HepG2 (cell line): ENCODE measurements at places on chromosomes 12 and 14. TPM values are rescaled to one million over a fixed set of nuclear protein-coding genes. Genes with fewer than 3 reads are reported as not detected.

GRCh38 chr14:51160871-51161270 is 66.0 kb upstream of the TRIM9 start:
- H3K4me3 ChIP-seq = no peak overlapping the region
- no peak for DNase-seq

DNA sequence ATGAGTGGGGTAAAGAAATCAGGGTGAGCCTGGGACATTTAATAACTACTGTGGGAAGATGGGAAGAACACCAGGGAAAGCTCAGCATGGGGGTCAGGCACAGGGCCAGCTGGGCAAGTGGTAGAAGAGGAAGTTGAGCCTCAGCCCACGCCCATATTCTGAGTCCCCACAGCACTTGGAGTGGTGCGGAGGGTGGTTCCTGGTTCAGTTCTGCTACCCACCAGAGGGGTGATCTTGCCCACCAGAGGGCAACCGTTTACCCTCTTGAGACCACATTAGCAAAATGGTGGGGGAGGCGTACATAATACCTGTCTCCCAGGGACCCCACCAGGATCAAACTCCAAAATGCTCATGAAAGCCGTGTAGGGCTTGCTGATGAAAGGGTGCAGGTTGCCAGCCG is 16.8 kb upstream of the ANKRD33 start:
- peaks cover 9% of the 10 kb centered on the region for H3K27me3 ChIP-seq
- no peak for DNase-seq
- H3K27ac ChIP-seq = no peak overlapping the region

DNA sequence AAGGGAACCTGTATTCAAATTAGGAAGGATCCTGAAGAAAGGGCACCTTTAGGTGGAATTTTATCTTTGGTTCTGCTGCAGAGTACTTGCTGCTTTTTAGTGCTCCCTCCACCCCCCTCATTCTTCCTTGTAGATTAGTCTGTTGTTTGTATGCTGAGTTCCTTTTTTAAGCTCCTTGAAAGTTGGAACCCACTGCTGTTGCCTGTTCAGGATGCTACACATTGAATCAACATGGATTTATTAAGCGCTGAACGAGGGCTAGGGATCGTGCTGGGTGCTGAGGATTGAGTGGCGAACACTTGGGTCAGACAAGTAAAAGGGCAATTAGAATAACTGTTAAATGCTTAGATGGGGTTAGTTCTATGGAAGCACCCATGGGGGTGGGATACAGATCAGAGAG is 884 bp upstream of the AMN1 start:
- H3K36me3 ChIP-seq = no peaks in the 10 kb centered on the region
- H3K4me3 ChIP-seq = peak overlapping the region; percentile 66
- no peak for DNase-seq
- peak overlapping the region; percentile 93 for H3K27ac ChIP-seq
- peaks cover 59% of the 10 kb centered on the region for H3K4me1 ChIP-seq
- H3K27me3 ChIP-seq = no peaks in the 10 kb centered on the region

DNA sequence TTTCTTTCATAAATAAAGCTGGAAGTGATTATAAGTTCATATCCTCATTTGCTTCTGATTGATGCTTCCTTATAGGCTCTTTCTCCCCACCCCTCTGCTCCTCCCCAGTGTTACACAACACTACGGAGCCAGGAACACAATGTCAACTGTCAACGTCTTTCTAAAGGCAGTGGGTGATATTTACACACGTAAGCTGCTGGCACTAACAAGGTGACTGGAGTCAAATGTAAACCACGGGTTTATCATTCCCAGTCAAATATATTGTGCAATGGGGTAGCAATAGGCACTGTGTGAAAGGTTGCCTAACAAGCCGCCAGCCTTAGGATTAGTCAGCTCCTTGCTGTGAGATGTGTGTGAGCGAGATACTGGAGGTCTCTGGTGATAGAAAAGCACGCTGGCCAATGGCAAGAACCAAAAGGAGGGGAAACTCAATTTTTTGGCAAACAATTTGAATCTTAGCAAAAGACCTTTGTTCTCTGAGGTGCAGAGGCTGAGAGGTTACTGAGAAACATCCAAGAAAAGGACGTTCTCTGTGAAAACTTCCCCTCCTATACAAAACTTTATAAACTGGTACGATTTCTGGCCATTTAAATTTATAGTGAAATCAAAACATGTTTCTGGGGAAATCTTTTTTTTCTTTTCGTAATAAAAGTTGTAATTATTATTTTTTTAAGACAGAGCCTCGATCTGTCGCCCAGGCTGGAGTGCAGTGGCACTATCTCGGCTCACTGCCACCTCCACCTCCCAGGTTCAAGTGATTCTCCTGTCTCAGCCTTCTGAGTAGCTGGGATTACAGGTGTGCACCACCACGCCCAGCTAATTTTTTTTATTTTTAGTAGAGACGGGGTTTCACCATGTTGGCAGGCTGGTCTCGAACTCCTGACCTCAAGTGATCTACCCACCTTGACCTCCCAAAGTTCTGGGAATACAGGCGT is 22.3 kb upstream of the HECTD1 start:
- DNase-seq = peak; percentile 100
- 0 out of 2 replicates have a peak overlapping the region, but pooled peaks have one; percentile 0 for H3K4me3 ChIP-seq
- H3K4me1 ChIP-seq = peaks cover 62% of the 10 kb centered on the region
- H3K36me3 ChIP-seq = no peaks in the 10 kb centered on the region

DNA sequence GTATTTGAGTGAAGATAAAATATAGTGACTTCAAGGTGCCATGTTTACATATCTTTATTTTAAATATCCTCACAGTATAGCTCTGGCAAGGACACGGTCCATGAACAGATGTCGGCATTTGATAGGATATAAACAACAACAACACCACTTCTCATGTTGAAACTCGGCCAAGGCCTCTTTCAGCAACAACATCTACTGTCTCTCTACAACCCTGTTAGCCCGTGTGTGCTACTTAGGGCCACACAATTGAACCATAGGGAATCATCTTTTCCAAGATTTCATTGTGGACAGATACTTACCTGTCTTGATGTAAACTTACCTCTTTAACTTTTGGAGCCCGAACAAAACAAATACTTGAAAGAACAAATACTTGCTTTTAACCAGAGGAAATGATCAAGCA is 168.7 kb upstream of the SSTR1 start:
- no peaks in the 10 kb centered on the region for H3K4me1 ChIP-seq
- no peaks in the 10 kb centered on the region for H3K36me3 ChIP-seq
- H3K27me3 ChIP-seq = no peaks in the 10 kb centered on the region
- H3K27ac ChIP-seq = no peak overlapping the region

GRCh38 chr12:87246726-87247125 is 782.5 kb downstream of the C12orf50 start:
- no peaks in the 10 kb centered on the region for H3K4me1 ChIP-seq
- H3K4me3 ChIP-seq = no peak overlapping the region
- no peak overlapping the region for H3K27ac ChIP-seq
- no peaks in the 10 kb centered on the region for H3K36me3 ChIP-seq
- no peaks in the 10 kb centered on the region for H3K27me3 ChIP-seq

DNA sequence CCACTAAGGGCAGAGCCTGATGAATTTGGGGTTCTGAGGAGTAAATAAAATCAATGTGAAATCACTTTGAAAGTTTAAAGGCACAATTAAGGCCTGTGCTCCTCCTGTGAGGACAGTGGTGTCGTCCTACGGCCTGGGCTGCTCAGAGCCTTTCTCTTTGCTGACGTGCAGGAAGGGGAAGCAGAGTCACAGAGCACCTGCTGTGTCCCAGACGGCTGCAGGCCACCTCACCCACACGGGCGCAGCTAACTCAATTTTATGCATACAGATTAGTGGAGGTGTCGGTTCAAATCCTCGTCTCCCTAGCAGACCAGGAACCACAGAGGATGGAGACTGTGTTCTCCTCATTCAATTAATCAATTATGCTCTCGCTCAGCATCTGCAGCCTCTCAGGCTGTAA is 11.4 kb upstream of the DLK1 start:
- no peak overlapping the region for H3K27ac ChIP-seq
- peaks cover 78% of the 10 kb centered on the region for H3K4me1 ChIP-seq
- no peaks in the 10 kb centered on the region for H3K36me3 ChIP-seq
- H3K27me3 ChIP-seq = peaks cover 5% of the 10 kb centered on the region

GRCh38 chr12:4720637-4720995 is 416 bp downstream of the GALNT8 start:
- no peaks in the 10 kb centered on the region for H3K4me1 ChIP-seq
- no peak for DNase-seq
- no peak overlapping the region for H3K4me3 ChIP-seq
- H3K36me3 ChIP-seq = no peaks in the 10 kb centered on the region
- peaks cover 40% of the 10 kb centered on the region; the same call in 2 of the 3 replicates for H3K27me3 ChIP-seq

- no peak overlapping the region for H3K4me3 ChIP-seq
- H3K27ac ChIP-seq = no peak overlapping the region
- H3K36me3 ChIP-seq = no peaks in the 10 kb centered on the region
- DNase-seq = no peak
- no peaks in the 10 kb centered on the region for H3K27me3 ChIP-seq
These were observed 246.6 kb upstream of the CCDC196 start for GRCh38 chr14:66239589-66239988.

- H3K4me3 ChIP-seq = no peak overlapping the region
- H3K4me1 ChIP-seq = peaks cover 16% of the 10 kb centered on the region
- no peaks in the 10 kb centered on the region for H3K36me3 ChIP-seq
- no peaks in the 10 kb centered on the region for H3K27me3 ChIP-seq
These were observed 44.7 kb downstream of the CCDC88C start for GRCh38 chr14:91372671-91373495.

- no peaks in the 10 kb centered on the region for H3K4me1 ChIP-seq
- DNase-seq = no peak
- H3K4me3 ChIP-seq = no peak overlapping the region
These were observed 8.5 kb upstream of the AK7 start for GRCh38 chr14:96383445-96383844.

DNA sequence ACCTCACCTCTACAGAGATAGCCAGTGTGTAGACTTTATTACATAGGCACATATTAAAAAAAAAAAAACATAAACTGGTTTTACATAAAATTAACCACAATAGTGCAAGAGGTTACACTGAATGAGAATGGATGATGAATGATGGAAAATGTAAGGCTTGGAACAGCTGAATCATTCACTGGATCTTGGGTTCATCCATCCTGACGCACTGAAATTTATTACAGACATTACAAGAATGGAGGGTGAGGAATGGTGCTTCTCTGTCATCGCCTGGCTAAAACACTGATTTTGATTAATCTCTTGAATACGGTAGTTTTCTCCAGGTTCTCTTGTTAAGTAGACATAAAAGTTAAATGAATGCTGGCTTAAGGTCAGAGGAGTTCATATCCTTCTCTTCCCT is 40.0 kb upstream of the GTF2A1 start:
- H3K36me3 ChIP-seq = no peaks in the 10 kb centered on the region
- no peaks in the 10 kb centered on the region for H3K4me1 ChIP-seq
- H3K27ac ChIP-seq = no peak overlapping the region
- no peak overlapping the region for H3K4me3 ChIP-seq
- no peak for DNase-seq
- H3K27me3 ChIP-seq = no peaks in the 10 kb centered on the region

DNA sequence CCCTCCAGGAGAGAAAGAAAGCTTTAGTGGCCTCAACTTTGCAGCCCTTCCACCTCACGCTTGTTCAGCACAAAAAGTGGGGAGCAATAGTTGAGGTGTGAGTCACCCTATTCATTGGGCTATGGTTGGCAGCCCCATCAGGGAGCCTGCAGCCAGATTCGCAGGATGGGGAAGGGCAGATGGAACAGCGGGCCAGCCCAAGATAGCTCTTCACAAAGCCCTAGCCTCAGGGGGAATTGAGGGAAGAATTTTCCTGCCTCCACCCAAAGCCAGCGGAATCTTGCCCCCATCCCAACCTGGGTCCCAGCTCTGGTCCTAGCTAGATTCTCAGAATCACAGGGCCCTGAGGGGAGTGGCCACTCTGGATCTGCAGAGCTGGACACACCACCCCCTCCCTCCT is 3.6 kb upstream of the KRT5 start:
- peaks cover 8% of the 10 kb centered on the region; the same call in 2 of the 3 replicates for H3K27me3 ChIP-seq
- no peak for DNase-seq
- H3K4me1 ChIP-seq = no peaks in the 10 kb centered on the region
- H3K4me3 ChIP-seq = no peak overlapping the region
- H3K36me3 ChIP-seq = no peaks in the 10 kb centered on the region
- no peak overlapping the region for H3K27ac ChIP-seq

- peak; percentile 88 for DNase-seq
- H3K36me3 ChIP-seq = no peaks in the 10 kb centered on the region
- no peaks in the 10 kb centered on the region for H3K27me3 ChIP-seq
- peak overlapping the region; percentile 64 for H3K4me3 ChIP-seq
- peak overlapping the region; percentile 88 for H3K27ac ChIP-seq
- H3K4me1 ChIP-seq = peaks cover 61% of the 10 kb centered on the region
These were observed 53.8 kb downstream of the VCPKMT start for GRCh38 chr14:50062438-50063085.

DNA sequence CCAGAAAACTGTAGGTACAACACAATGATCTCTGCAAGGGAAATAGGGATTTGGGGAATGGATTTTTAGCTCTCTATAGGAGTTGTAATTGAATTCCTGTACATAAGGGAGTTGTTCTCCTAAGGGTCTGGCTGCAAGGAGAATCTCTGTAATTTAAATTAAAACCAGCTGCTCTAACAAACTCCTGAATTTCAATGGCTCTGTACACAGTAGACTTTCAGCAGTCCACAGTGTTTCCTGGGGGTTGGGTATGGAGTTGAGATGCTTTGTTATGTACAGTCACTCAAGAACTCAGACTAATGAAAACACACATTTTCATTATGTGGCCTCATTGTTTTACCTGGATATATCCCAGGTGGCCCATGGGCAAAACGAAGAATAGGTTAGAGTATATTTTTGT is 93.2 kb downstream of the NAV3 start:
- H3K27me3 ChIP-seq = no peaks in the 10 kb centered on the region
- H3K36me3 ChIP-seq = no peaks in the 10 kb centered on the region
- no peaks in the 10 kb centered on the region for H3K4me1 ChIP-seq
- no peak for DNase-seq
- no peak overlapping the region for H3K27ac ChIP-seq
- H3K4me3 ChIP-seq = no peak overlapping the region

DNA sequence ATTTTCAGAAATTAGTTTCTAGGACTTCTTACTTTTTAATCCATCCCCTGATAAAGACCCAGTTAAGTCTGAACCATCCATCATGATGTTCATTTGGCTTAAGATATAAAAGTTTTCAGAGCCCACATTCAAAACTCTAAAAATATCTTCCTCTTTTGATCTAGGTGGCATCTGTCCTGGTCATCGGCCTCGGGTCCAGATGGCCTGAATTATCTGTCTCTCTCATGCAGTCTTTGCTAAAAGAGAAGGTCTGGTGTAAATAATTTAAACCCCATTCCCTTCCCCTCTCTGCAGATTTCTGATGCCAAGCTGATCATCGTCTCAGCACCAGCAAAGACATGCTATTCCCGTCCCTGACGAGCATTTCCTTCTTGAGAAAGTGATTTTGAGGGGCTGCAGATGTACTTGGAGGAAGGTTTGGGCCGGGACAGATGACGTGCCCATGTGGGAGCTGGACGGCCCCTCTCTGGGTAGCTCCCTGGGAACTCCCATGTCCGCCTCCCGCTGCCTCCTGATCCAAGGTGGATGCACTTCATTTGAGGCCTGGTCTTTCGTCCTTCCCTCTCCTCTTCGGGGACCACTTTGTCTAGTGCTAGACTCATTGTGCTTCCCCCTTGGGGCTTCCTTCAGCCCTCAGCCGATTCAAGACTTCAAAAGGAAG is 173.0 kb upstream of the PRMT8 start:
- DNase-seq = no peak
- no peak overlapping the region for H3K27ac ChIP-seq
- H3K4me1 ChIP-seq = no peaks in the 10 kb centered on the region
- no peaks in the 10 kb centered on the region for H3K36me3 ChIP-seq
- H3K4me3 ChIP-seq = no peak overlapping the region

- peaks cover 78% of the 10 kb centered on the region for H3K4me1 ChIP-seq
- H3K27ac ChIP-seq = peak overlapping the region; percentile 75
- no peaks in the 10 kb centered on the region for H3K27me3 ChIP-seq
- DNase-seq = peak; percentile 89
- H3K4me3 ChIP-seq = no peak overlapping the region
These were observed 62.9 kb downstream of the GCH1 start for GRCh38 chr14:54839701-54840119.

Gene GDF3
- polyA plus RNA-seq = not detected in 2 replicates

Gene HPD
- 195 and 197 TPM in 2 replicates for polyA plus RNA-seq

Gene CCDC196
- not detected in 2 replicates for polyA plus RNA-seq

Gene CISTR
- not detected in 2 replicates for polyA plus RNA-seq

Gene KCNC2
- not detected in 2 replicates for polyA plus RNA-seq
